ENCODE measurements at places on chromosomes 13 and 19.

DNA sequence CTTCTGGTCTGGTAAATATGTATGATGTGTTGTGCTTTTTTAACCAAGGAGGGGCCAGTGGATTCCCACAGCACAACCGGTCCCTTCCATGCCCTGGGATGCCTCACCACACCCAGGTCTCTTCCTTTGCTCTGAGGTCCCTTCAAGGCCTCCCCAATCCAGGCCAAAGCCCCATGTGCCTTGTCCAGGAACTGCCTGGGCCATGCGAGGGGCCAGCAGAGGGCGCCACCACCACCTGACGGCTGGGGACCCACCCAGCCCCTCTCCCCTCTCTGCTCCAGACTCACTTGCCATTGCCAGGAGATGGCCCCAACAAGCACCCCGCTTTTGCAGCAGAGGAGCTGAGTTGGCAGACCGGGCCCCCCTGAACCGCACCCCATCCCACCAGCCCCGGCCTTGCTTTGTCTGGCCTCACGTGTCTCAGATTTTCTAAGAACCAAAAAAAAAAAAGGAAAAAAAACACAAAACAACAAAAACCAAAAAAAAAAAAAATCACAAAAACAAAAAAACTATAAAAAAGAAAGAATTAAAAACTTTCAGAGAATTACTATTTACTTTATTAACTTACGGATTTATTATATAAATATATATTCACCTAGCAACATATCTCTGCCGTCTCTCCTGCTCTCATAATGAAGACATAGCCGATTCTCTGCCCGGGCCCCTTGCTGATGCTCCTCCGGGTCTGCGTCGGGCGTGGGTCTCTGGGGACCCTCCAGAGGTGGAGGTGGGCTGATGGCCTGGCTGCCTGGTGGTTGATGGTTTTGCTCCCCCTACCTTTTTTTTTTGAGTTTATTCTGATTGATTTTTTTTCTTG lies 14.4 kb downstream of the CAPN12 start:
- DNase-seq, result peak; percentile 74

DNA sequence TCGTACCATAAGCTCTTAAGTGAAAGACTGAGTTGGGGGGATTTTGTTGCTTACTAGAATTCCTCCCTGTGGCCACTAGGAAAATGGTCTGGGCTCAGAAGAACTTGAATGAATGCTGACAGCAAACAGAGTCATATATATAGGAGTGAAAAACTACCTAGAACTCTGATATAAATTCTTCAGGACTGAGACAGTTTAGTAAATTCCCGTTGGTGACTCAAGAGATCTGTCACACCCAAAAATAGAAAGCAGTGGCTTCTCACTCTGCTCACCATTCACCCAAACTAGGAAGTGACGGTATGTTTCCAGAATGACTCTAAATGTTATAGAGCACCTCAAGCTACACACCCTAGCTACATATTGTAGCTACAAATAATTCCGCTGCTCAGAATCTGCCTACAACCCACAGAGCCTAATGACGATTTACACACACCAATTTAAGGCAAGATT lies 116.2 kb downstream of the TBC1D4 start:
- no peak for DNase-seq

GRCh38 chr13:73832128-73832588 lies 302.0 kb downstream of the KLF12 start:
- DNase-seq, result peak; percentile 72

DNA sequence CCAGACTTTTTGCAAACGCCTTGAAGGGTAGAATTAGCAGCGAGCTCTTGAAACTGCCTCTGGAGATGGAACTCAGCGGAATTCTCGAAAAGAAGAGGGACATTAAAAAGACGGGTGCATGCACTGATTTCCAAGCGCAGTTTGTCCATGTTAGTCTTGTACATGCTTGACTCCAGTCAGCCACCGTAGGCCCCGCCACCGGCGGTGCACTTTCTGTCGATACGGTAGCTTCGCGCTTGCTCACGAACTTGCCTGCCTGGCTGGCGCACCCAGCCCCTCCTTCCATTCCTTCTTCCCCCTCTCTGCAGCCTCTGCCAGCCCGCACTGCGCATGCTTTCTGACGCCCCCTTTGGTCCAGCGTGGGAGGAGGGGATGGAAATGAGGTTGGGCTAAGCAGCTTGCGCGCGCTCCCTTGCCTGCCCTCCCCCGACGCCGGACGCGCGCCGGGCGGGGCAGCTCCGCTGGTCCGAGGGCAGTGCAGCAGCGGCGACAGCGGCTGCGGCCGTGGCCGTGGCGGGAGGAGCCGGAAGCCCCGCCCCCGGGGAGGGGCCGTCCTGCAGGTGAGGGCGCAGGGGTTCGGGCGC lies at the start of gene ZNF575:
ZNF575 (plus strand) TSS at position 227 of the 584 bp plus-strand sequence. CDS start 1,235 bp downstream, outside the sequence.
- DNase-seq, result peak; percentile 99

- DNase-seq, result no peak
Observed at GRCh38 chr13:32159137-32159869, 127.7 kb downstream of the FRY start.

GRCh38 chr13:39965309-39965708 lies 309.8 kb downstream of the COG6 start:
- DNase-seq, result no peak

DNA sequence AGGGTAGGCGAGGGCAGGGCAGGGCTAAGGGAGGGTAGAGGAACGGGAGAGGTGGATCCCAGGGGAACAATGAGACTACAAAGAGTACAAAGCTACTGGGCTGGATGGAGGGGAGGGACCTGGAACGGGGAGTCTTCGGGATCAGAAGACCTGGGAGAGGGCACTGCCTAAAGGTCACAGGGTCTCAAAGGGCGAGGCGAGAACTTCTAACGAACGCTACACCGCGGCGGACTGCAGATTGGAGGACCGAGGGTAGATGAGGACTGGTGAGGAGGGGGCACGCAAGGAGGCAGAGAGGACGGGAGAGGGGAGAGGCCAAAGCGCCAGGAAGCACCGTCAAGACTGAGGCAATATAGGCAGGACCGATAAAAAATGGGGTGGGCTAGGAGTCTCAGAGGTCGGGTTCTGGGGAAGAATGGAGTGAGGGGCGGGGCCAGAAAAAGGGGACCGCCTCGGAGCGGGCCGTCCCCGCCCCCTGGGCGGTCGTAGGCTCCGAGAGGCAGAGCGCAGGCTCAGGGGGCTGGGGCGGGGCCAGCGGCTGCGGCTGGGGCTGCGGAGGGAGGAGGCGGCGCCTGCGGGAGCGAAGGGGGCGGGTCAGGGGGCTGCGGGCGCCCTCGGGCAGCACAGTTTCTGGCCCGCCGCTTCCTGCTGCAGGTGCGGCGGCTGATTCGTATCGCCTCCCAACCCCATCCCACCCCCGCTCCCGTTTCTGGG lies 1.3 kb upstream of the KCNC3 start:
- DNase-seq, result peak; percentile 83

DNA sequence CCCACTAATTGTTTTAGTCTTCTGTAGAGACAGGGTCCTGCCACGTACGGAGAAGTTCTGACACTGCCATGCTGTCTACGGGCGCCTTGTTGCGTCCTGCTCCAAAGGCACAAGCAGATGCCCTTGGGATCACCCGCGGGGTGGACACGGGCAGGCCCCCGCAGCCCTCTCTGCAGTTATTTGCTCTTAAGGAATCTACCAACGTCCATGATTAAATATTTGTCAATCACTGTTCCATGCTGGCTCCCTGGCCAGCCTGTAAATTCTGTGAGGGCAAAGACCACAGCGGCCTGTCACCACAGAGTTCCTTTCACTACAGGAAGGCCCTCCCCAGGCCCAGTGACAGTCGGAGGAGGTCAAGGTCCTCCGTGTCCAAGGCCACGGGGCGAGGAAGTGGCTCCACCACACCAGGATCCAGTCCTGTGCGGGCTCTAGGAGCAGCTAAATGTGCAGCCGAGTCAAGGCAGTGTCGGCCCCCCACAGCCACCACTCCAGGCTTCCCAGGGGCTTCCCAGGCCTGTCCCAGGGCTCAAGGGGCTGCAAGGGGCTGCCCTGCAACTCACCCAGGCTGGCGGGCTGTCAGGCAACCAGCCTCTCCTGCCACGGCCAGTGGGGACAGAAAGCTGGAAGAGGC lies 2.1 kb downstream of the RNF126 start:
- no peak for DNase-seq

GRCh38 chr19:34985249-34986022 lies 14.7 kb upstream of the GRAMD1A start:
- DNase-seq, result peak; percentile 88

- no peak for DNase-seq
Observed at GRCh38 chr13:103676329-103676728, 610.1 kb upstream of the SLC10A2 start.

DNA sequence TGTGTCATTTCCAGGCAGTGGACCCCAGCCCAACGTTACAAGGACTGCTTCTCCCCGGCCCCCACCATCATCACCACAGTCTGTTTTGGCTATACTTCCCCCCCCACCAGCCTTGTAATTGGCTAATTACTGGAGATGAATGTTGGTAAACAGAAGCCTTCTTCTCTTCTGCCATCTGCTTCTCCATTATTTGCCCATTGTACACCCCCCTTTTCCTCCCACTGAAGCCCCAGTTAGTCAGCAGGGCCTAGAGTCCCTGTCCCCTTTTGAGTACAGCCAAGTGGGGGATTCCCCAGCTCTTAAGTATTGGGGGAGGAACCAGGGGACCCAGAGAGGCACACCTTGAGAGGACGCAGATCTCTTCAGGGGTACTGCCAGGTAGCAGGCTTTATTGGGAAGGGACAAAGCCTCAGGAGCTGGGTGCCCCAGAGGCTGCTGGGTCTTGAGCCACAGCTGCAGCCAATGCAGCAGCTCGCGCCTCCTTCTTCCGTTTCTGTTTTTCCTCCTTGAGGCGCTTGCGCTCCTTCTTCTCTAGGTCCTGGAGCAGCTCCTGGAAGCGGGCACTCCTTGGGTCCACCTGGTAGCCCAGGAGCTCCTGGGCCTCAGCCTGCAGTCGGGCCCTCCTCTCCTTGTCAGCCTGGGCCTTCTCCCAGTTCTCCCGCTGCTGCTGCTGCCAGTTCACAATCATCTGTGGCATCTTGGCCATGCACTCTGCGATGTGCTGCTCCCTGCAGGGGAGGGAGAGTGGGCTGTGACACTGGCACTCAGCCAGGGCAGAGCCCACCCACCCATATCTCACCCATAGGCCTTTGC lies 3.0 kb downstream of the GADD45GIP1 start:
- DNase-seq, result peak; percentile 95

DNA sequence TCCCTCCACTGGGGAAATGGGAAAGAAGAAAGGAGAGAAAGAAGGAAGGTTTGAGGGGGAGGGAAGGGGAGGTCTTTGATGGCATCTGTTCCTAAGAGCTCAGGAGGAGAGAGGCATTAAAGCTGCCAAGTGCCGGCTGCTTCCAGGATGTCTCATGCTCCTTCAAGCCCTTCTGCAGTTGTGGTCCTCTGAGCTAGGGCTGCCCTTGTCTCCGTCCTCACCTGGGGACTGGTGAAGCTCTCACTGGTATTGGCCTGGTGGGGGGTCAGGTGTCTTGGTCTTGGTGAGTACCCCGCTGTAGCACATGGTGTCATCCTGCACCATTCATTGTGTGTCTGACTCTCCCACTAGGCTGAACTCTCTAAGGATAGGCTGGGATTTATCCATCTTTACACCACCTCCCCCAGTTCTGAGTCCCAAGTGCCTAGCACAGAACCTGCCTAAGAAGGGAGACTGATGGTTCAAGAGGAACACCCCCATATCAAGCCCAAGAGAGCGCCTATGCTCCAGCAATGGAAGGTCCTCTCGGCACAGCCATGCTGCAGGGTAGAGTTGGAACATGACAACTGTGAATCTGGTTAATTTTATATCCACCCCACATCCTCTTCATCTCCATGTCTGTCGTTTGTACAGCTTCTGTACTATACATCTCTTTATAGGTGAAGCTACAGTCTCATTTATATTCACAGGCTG lies 83.7 kb downstream of the AKAP11 start:
- DNase-seq, result no peak

GRCh38 chr13:113367771-113368170 lies 3.8 kb upstream of the GRTP1 start:
- no peak for DNase-seq

DNA sequence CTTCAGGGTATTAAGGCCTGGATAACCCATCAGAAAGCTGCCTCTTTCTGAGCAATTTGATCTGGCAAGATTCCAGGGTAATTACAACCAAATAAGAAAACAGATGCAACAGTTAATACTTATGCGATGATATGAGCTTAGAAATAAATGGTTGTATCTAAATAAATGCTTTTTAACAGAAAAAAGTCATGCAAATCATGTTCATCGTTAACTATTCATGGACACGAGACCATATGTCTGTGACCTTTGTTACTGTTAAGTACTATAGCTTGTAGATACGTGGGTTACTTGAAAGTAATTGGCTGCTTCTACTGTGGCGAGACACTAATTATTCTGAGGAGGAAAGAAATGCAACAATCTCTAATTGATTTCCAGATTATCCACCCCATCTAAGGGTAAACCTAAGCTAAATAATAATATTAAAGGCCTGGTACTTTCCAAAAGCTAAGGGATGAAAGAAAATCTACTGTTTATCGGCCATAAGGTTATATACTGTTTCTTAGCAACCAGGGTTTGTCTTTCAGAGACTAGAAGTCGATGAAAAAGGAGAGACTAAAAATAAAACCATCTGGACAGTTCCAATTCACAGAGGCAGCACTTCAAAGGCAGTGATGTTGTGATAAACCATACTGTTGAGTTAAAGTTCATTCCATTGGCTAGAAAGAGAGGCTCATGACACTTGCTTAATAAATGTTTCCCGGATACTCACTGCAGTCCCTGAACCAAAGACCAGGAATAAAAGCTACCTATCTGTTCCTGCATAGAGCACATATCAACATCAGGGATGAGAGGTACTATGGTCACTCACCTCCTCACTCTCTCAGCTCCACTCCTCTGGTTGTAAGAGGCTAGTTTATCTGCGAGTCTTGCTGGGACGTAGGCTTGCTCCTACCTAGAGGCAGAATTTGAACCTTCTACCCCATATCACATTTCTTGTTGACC lies 1.5 kb downstream of the EPSTI1 start:
- DNase-seq, result peak; percentile 63

DNA sequence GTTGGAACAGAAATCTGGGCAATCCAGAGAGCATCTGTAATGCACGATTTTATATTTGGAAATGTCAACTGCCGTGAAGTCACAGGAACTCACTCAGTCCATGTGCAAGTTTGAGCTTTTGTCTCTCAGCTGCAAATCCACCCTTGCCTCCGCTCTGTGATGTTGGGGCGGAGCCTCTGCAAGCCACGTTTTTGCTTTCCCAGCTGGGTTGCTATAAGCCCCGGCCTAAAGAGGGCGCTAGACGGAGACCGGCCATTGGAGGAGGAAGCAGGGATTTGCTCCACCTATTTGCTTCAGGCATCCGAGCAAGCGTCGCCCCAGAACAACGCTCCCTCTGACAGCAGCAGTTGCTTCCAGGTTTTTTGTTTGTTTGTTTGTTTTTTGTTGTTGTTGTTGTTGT lies 56.2 kb downstream of the TRPM4 start:
- DNase-seq, result no peak
